ENCODE measurements at places on chromosomes 5 and 9. TPM values are rescaled to one million over a fixed set of nuclear protein-coding genes. Genes with fewer than 3 reads are reported as not detected.

RORB gene
- total RNA-seq = 0.02 TPM

NSA2 gene
- total RNA-seq = 119 TPM

TMC1 gene
- not detected for total RNA-seq

TMEM167A gene
- 64.4 TPM for total RNA-seq

ARL14EPL gene
- not detected for total RNA-seq

RUSC2 gene
- total RNA-seq = 5.1 TPM

CCL21 gene
- total RNA-seq = not detected

RMRP gene
- 12,571 TPM for total RNA-seq

CDKN2B-AS1 gene
- total RNA-seq = 0.24 TPM

ZNF79 gene
- total RNA-seq = 8.1 TPM

GOLGA1 gene
- total RNA-seq = 14.3 TPM

DAP gene
- total RNA-seq = 29.5 TPM

ENTREP1 gene
- total RNA-seq = not detected

ABLIM3 gene
- total RNA-seq = not detected

All from activated naive CD4-positive, alpha-beta T cell treated with anti-CD3 and anti-CD28 coated beads for 36 hours (primary cell).